ENCODE measurements at places on chromosomes 4 and X.

- no peak for DNase-seq
Observed at GRCh38 chr4:66097218-66097617, 426.9 kb upstream of the EPHA5 start.

- DNase-seq = no peak
Observed at GRCh38 chr4:1592709-1593417, 91.2 kb downstream of the FAM53A start.

DNA sequence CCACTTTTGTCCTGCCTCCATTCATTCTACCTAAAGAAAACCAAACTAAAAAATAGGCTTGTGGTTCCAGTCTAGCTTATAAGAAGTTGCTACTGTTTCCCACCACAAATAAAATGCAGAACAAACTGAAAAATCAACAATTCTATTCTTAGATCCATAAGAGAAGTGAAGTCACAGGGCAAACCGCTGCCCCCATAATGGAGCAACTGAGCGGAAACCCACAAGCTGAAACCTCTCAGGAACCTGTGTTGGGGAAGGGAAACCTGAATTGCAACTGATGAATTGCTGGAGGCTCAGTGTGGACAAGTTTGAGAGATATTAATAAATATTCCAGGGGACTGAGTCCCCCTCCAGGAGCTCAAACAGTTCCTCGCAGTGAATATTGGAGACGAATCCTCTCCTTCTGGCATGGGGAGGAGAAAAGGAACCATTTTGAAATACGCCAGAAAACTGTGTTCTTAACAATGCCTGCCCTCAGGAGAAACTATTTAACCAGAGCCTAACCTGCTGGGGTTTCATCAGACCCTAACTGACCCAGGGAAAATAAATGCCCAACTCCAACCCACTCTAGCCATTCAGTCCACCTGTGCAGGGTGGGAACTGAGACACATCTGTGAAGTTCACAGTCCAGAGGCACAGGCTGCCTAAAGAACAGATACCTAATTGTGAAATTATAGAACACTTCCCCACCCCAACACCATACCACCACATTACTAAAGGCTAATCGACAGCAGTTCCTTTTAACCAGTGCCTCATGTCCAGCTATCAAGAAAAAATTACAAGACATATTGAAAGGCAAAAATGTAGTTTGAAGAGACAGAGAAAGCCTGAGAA is 22.8 kb upstream of the SH3RF1 start:
- peak; percentile 95 for DNase-seq

DNA sequence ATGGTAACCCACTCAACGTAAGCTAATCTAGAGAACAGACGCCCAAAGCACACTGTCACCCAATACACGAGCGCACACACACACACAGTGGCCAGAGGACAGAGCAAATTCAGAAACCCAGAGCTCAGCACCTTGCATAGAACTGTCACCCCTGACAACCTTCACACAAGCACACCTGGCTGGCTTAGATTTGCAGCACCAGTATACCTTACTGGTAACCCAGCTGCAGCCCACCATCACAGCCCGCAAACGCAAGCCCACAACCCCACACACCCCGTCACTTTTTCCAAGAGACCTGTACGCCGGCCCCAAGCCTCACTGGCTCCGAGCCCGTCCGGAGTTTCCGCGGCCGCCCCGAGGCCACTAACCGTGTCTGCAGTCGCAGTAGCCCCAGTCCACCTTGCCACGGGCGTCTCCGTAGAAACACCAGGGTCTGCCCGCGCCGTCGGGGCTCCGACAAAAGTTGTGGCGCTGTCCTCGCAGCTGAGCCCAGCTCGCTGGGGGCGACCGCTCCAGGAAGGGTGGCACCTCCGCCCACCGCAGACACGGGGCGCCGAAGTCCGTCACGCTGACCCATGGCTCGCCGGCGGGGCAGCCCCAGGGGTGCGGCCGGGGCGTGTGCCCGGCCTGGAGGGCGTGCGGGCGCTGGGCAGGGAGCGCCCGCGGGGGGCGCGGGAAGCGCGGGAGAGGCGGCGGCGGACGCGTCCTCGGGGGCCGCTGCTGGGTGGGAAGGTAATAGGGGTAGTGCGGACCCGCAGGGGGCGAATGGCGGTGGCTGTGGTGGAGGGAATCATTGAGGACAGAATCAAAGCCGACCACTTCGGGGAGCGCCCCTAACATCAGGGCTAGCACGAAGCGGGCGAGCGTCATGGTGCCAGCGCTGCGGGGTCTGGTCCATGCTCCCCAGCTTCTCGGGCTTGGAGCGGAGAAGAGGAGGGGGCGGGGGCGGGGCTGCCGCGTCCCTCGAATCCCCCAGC is 664 bp downstream of the PRSS12 start:
- no peak for DNase-seq

DNA sequence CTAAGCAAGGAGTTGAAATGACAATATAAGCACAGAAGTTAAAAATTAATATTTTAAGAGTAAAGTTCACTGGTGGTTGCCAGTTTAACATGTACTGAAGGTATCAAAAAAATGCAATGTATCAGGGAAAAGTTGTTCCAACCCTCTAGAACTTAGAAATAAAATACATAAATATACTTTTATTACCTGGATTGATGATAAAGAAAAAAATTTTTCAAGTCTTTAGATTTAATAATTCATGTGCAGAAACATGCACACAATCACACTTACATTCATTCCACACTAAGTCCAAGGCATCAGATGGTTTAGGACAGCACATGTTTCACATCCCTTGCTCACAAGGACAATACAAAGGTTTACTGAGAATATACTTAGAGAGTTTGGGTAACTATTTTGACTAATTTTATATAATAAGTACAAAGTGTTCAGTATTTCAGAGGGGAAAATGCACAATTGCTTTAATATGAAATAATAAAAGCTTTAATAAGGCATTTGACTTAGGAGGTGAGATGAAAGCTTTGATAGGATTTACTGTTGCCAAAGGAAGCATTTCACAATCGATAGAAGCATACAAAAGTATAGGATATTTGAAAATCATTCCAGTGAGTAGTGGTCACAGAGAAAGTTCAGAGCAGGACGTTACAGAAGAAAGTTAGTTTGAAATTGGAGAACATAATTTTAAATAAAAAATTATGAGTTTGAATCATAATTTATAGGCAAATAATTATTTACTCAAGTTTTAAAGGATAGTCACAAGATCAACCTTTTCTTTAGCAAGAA is 392 bp upstream of the UGT2A3 start:
- no peak for DNase-seq
